ENCODE measurements at places on chromosomes 4 and X.

GRCh38 chr4:157713342-157713741, 459.5 kb downstream of the GASK1B start:
- no peak for DNase-seq

DNA sequence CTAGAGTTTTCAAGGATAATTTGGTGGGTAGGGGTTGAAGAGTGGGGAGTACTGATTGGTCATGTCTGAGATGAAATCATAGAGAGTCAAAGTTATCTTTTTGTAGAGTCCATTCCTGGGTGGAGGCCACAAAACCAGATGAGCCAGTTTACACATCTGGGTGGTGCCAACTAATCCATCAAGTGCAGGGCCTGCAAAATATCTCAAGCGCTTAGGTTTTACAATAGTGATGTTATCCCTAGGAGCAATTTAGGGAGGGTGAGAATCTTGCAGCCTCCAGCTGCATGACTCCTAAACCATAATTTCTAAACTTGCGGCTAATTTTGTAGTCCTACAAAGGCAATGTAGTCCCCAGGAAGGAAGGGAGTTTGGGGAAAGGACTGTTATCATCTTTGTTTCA, 988.3 kb upstream of the LCORL start:
- no peak for DNase-seq

GRCh38 chrX:112967341-112967740, 126.7 kb upstream of the AMOT start:
- DNase-seq: no peak

DNA sequence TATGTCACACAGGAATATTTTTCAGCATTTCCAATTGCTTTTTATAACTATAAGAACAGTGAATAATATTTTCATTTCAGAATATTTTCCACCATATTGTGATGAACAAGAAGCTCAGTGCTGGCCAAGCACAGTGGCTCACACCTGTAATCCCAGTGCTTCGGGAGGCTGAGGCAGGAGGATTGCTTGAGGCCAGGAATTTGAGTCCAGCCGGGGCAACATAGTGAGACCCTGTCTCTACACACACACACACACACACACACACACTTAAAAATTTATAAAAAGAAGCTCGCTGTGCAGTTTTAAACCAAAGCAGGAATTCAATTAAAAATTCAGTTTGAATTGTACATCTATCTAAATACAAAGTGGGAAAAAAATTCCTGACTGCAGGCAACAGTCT, 3.2 kb downstream of the ZFYVE28 start:
- no peak for DNase-seq

- no peak for DNase-seq
These were observed 27.9 kb downstream of the MED28 start for GRCh38 chr4:17642398-17642783.

- DNase-seq: no peak
These were observed 193.4 kb downstream of the LRBA start for GRCh38 chr4:150821641-150822040.

- no peak for DNase-seq
These were observed 81.0 kb upstream of the HUWE1 start for GRCh38 chrX:53767544-53767943.

GRCh38 chrX:124518885-124519284, 172.5 kb downstream of the SH2D1A start:
- no peak for DNase-seq

DNA sequence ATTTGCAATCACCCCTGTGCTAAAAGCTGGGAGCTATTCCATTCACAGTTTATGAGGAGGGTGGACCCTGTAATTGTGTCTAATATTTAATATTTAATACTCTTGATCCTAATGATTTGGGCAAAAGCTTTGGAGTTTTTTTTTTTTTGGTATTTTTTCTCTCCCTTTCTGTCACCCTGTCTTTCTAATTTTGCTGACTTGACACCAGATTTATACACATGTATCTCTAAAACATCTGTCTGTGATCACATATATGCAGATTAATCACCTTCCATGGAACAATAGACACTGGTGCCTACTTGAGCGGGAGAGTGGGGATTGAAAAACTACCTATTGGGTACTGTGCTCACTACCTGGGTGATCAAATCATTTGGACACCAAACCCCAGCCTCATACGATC, 18.7 kb upstream of the ANTXR2 start:
- no peak for DNase-seq

GRCh38 chrX:113950081-113950678, 633.7 kb upstream of the HTR2C start:
- no peak for DNase-seq

- no peak for DNase-seq
These were observed 109.8 kb upstream of the HPGD start for GRCh38 chr4:174631901-174632758.

GRCh38 chr4:149993030-149993429, 85.2 kb upstream of the DCLK2 start:
- DNase-seq: no peak

- DNase-seq: no peak
These were observed 216.8 kb upstream of the PSAPL1 start for GRCh38 chr4:7651461-7651921.

DNA sequence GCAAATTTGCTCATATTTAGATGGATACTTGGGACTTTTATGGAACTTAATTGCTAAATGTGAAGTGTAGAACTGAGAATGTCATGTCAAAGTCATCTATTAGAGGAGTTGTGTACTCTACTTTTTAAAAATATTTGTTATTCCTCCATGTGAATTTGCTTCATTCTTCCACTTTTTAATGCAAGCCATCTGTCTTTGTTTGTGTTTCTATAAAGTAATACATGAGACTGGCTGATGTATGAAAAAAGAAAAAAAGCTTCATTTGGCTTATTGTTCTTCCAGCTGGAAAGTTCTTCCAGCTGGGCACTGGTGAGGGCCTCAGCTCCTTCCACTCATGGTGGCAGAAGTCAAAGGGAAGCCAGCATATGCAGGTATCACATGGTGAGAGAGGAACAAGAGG, 114.6 kb upstream of the GRID2 start:
- no peak for DNase-seq

DNA sequence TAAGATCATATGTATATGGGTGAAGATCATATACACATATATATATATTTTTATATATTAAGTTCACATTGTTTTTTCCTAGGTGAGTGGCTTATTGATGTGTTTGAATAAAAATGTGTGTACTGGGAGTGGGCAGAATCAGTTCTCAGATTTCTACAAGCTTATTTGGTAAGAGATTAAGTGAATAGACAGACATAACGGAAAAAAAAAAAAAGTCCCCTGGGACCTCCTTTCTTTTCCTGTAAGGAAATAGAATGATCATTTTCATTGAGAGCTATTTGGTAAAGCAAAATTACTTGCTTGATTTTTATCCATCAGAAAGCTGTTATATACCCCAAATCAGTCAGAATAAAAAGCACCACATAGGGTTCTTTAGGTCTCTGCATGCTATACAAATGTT, 597.7 kb downstream of the PCDH18 start:
- DNase-seq: no peak

- DNase-seq: no peak
These were observed 825.7 kb downstream of the TECRL start for GRCh38 chr4:63583561-63583960.

DNA sequence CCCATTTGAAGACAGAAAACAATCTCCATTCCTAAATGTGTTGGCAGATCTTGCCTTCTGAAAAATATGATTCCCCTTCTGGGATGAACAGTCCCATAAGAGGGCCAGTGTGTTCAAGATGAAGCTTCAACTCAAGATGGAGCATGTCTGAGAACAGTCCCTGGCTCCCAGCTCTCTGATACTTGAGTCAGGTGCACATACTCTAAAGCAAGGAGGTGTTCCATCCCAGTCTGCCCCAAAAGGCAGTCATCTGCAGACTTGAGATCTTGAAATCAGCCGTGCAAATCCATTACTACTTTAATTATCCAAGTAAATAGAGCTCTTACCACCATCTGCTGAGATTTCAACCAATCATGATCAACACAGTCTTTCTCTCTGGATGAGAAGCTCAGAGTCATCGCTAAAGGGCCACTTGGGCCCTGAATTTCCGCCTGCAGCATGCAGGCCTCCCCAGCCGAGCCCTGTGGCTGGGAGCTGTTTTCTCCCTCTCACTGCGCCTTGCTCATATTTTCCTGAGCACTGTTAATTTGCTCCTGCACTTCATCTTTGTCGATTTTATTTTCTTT, 22.2 kb downstream of the CCDC149 start:
- DNase-seq: no peak

DNA sequence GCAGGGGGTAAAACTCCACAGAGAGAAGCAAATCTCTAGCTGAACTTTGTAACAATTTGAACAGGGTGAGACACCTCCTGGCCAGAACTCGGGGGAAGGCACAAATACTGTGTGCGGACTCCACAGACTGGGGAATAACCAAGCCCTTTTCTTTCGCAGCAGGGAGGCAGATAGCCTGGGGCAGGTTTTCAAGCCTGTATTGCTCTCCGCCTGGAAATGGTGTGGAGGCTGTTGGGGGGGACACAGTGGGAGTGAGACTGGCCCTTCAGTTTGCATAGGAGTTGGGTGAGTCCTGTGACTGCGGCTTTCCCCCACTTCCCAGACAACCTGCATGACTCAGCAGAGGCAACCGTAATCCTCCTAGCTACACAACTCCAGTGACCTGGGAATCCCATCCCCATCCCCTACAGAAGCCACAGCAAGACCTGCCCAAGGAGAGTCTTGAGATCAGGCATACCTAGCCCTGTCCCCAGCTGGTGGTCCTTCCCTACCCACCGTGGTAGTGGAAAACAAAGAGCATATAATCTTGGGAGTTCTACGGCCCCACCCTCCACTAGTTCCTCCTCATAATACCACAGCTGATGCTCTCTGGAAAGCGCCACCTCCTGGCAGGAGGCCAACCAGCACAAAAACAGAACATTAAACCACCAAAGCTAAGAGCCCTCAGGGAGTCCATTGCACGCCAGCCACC, 12.9 kb upstream of the SMPX start:
- no peak for DNase-seq

- DNase-seq: no peak
These were observed 2394.2 kb upstream of the AGA start for GRCh38 chr4:179836179-179837075.

GRCh38 chr4:15881820-15882219, 56.7 kb downstream of the FGFBP1 start:
- no peak for DNase-seq

DNA sequence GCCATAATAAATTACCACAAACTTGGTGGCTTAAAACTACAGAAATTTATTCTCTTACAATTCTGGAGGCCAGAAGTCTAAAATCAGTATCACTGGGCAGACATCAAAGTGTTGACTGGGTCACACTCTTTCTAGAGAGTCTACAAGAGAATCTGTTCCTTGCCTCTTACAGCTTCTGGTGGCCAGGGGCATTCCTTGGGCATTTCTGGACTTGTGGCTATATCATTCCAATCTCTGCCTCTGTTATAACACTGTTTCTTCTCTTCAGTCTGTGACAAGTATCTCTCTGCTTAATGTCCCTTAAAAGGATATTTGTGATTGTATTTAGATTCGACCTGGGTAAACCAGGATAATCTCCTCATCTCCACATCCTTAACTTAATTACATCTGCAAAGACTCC, 207.3 kb upstream of the DCAF8L1 start:
- no peak for DNase-seq

DNA sequence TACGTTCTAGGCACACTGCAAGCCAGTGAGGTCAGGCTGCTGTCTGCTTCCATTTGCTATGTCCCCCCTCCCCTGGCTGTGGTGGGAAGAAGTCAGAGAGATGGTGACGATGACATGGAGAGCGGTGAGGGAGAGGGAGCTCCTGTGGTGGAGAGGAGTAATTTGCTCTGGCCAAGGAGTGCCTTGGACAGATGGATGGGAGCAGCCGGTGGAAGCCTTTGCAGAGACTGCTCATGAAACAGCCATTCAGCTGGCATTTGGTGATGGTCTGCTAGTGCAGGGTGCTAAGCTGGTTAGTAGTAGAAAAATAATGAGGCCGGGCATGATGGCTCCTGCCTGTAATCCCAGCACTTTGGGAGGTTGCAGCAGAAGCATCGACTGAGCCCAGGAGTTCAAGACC, 124.1 kb downstream of the FHDC1 start:
- DNase-seq: no peak

GRCh38 chrX:153688911-153689590, 1.3 kb downstream of the SLC6A8 start:
- DNase-seq: no peak

DNA sequence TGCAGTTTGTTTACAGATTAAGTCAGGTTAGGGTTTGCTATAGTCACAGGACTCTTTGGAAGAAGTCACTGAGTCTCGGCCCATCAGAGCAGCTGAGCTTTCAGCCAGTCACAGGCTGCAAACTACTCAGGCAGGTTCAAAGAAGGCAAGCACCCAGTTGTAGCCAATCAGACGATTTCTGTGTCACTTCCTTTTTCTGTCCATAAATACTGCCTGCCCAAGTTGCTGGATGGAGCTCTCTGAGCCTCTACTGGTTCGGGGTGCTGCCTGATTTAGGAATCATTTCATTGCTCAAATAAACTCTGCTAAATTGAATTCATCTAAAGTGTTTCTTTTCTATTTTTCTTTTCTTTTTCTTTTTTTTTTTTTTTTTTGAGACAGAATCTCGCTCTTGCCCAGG, 7.3 kb upstream of the SH3BP2 start:
- DNase-seq: no peak

GRCh38 chrX:154011376-154012335, 8.0 kb downstream of the IRAK1 start:
- DNase-seq: no peak

- no peak for DNase-seq
These were observed 555.0 kb upstream of the DIPK2B start for GRCh38 chrX:45755703-45756102.

GRCh38 chr4:26023203-26023972, 109.4 kb downstream of the SMIM20 start:
- no peak for DNase-seq

GRCh38 chr4:103364083-103364482, 165.9 kb upstream of the CENPE start:
- no peak for DNase-seq

DNA sequence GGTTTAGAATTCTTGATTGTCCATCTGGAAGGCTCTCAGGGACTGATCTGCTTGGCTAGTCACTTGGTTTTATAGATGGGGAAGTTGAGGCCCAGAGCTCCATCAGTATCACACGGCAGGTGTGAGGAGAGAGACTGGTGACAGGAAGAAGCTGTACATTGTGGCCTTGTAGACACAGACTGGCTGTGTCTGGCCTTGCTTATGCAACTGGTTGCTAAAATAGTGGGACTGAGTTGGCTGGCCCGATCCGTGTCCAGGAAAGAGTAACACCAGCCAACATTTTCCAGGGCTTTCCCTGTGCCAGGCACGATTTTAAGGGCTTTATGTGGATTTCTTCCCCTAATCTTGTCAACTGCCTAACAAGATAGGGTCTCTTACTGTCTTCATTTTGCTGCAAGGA, 2.8 kb downstream of the TBC1D14 start:
- no peak for DNase-seq
